Stimulated activated CD4-positive, alpha-beta T cell treated with anti-CD3 and anti-CD28 coated beads, Interleukin-4, amount 100 ng/mL, for 24 hours (primary cell): ENCODE measurements at places on chromosomes 13 and 19.

DNA sequence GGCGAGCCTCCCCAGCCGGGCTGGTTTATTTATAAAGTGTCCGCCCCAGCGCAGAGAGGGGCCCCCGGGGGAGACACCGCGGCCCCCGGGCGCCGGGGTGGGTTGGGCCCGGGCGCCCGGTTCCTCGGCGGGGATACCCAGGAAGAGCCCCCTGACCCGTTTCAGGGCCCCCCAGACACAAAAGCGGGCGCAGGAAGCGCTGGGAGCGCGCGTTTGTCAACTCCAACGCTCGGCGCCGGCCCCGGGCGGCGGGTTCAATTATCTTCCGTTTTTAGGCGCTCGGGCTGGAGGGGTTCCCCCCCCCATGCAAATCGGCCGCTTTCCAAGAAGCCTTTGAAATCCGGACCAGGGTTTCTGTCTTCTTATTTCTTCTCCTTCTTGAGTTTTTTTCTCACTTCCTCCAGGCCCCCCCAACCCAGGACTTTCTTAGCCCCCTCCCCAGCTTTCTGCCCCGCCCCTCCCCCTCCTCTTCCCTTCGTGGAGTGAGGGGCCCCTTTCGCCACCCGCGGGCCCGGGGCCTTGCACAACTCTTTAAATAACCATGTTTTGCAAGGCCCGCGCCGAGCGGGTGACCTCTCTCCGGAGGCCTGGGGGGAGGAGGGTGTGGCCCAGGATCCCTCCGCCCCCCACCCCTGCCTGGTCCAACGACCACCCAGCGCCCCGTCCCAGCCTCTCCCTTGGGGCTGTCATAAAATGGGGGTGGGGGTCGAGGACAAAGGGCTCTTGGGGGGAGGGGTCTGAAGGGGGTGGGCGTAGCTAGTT is 935 bp downstream of the ARID3A start:
- peak; percentile 45 for DNase-seq

DNA sequence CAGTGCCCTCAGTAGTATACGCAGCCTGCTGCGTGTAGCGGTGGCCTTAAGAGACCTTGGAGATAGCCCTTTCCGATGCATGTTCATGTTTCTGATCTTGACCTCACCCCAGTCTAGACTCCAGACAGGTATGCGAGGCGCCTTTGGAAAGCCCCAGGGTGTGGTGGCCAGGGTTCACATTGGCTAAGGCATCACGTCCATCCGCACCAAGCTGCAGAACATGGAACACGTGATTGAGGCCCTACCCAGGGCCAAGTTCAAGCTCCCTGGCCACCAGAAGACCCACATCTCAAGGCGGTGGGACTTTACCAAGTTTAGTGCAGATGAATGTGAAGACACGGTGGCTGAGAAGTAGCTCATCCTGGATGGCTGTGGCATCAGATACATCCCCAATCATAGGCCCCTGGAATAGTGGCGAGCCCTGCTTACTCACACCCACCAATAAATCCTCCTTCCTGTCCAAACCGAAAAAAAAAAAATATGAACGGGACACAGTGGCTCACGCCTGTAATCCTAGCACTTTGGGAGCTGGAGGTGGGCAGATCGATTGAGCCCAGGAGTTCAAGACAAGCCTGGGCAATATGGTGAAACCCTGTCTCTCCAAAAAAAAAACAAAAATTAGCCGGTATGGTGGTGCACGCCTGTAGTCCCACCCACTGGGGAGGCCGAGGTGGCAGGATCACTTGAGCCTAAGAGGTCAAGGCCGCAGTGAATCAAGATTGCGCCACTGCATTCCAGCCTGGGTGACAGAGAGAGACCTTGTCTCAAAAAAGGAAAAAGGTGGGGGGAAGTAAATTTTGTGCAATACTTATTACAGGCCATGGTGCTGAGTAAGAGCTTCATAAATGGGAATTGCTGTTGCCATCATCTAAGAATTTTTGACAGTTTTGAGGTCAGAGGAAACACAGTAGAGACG is 12.4 kb upstream of the CBLC start:
- DNase-seq, result no peak

- no peak for DNase-seq
Observed at GRCh38 chr19:35195830-35196229, 32.7 kb downstream of the FAM187B start.

DNA sequence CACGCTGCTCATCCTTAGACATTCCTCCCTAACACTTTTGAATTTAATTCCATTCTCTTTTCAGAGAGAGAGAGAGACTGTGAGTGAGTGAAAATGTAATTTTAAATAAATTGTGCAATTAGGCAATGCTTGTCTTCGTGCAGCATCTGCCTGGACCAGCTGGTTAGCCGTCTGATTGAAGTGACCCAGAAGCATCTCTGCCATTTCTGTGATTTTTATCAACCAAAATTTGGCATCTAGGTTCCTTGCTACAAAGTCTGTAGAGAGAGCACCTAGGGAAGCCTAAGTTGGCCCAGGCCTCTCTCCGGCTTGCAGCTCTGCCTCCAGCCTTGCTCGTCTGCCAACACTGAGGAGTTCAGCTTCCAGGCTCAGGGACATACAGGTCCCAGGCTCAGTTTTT is 138.6 kb upstream of the GPR12 start:
- DNase-seq, result no peak

GRCh38 chr19:6721773-6722172 is 1.3 kb upstream of the C3 start:
- DNase-seq, result no peak

- no peak for DNase-seq
Observed at GRCh38 chr13:38819053-38819452, 132.2 kb downstream of the FREM2 start.
